ENCODE measurements at places on chromosomes 13 and 19.

GRCh38 chr13:33367171-33367895 lies 81.8 kb upstream of the STARD13 start:
- no peak for DNase-seq

GRCh38 chr19:49453757-49454240 lies 774 bp downstream of the ALDH16A1 start:
- no peak for DNase-seq

DNA sequence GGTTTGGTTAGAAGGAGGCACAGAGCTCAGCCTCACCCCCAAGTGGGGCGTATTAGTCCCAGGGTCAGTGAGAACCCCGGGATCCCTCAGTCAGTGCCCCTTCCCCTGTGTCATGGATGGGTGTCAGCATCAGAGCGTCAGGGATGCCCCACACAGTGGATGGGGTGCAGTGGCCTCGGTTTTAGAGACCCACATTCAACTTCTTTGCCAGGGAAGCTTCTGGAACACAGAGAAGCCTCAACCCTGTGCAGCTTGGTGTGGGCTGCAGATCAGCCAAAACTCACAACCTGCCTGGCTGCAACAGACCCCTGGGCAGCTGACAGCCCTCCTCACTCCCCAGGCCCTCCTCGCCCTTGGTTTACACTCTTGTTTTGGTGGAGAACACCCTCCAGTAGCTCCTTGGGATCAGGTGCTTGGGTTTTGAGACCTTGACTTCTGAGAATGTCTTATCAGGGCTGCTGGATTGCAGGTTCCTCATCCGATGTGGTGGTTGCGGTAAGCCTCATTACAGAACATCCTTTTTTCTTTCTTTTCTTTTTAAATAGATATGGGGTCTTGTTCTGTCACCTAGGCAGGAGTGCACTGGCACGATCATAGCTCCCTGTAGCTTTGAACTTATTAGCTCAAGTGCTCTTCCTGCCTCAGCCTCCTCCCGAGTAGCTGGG lies 11.0 kb downstream of the ZNF333 start:
- DNase-seq = no peak

DNA sequence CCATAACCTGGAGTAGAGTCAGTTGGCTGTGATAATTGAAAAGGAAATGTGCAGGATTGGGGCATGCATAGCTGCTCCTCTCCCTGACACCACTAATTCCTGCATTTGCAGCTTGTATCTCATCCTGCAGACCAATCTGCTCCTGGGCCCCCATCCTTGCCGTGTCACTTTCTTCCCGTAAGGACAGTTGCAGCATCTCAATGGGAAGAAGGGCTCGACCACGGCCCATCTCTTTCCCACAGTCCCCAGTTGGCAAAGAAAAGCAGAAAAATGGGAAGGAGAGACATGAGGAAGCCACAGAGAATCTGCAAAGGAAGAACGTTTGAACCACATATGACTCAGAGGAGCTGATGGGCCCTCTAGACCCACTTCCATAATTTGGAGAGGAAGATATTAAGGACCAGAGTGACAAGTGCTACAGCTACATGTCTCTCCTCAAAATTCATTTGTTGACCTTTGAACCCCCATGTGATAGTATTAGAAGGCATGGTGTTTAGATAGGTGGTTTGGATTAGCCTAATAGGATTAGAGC lies 1.8 kb upstream of the SIGLEC12 start:
- DNase-seq = no peak

- DNase-seq = no peak
These were observed 1.9 kb upstream of the MADCAM1 start for GRCh38 chr19:494171-495080.

DNA sequence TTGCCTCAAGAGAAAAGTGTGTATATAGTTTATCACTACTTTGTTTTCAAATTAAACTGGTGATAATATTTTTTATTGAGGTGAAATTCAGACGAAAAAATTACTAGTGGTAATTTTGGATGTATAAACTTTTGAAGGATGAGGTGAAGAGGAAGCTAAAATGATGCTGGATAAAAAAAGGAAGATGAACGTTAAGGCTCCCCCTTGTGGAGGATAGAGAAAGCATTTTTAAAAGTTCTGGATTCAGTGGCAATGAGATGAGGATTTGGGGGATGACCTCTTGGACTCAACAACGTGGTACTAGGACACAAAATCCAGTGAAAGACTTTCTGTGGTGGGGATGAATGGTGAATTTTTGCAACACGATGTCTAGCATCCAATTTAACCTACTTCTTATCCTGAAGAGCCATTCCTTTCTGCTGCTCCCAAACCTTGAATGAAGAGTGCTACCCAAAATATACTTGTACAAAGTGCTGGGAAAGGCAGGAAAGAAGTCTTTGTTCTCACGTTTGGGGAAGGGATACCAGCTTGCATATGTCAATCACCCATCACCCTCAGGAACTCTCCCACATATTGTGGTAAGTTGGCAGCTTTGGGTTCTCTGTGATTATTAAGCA lies 7.3 kb upstream of the SIGLEC5 start:
- no peak for DNase-seq

- no peak for DNase-seq
These were observed 169.5 kb downstream of the NUFIP1 start for GRCh38 chr13:44819772-44820171.

- DNase-seq = no peak
These were observed 10.7 kb downstream of the LILRA5 start for GRCh38 chr19:54302257-54302656.

DNA sequence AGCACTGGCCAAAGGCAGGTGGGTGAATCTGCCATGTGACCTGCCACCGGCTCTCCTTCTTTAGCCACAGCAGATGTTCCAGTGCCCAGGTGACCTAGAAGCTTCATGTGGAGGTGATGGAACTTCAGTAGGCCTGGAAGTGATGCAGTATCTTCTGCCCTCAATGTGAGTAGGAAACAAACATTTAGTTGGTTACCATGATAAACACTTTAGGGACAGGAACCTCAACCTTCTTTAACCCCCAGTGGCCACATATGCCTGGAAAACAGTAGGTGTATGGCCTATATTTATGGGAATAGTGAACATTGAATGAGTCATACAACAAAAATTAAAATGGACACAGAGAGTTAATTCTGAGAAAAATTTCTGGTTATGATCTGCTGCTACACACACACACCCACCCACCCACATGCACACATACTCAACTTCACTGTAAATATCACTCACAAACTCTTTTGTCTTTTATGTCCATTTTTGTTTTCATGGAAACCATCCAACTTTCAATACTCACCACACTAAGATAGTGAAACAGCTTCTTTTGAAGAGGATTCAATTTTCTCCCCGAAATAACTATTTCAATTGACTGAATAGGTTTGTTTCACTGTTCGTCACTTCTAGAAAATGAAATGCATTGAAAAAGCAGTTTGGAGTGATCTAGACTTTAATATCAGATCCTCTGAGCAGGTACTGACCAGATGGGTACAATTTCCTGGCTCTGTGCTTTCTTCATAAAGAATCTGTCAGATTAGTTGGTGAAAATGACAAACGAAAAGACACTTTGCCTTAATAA lies 97.3 kb downstream of the STARD13 start:
- peak; percentile 15 for DNase-seq

DNA sequence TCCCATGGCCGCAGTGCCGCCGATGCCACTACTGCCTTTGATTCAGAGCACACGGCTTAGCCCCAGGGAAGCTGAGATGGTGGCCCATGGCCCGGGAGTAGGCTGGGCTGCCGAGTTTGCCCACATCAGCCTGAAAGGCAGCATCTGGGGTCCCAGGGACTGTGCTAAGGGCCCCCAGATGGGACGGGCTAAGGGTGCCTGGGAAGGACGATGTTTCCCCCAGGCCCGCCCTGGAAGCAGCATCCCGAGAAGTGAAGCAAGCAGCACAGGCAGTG lies 22.5 kb downstream of the MAP2K2 start:
- DNase-seq = no peak

- DNase-seq = no peak
These were observed 10.6 kb upstream of the TLE2 start for GRCh38 chr19:3039641-3040077.

DNA sequence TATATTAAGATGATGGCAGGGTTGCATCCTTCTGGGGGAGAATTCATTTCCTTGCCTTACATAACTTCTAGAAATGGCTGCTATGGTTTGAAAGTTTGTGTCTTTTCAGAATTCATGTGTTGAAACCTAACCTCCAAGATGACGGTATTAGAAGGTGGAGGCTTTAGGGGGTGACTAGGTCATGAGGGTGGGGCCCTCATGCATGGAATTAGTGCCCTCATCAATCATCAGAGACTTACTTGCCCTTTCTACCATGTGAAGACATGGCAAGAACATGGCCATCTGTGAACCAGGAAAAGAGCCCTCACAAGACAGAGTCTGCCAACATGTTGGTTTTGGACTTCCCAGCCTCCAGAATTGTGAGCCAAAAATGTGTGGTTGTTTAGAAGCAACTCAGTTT lies 14.8 kb upstream of the FCER2 start:
- no peak for DNase-seq
